ENCODE measurements at places on chromosomes 6 and 20.

DNA sequence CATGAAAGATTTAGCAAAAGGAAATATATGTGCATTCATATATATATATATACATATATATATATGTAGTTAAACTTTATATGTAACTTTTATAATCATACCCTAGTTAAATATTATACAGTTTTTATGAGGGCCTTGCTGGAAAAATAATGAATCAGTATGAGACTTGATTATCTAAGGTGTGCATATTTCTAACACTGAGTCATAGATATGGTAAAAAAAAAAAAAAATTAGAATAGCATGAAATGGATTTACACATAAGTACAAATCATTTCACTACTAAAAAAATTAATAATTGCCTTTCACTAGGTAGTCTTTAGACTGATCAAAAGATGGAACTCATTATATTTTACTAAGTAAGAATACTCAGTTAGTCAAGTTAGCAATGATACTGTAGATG lies 51.3 kb upstream of the DST start:
- DNase-seq: no peak

DNA sequence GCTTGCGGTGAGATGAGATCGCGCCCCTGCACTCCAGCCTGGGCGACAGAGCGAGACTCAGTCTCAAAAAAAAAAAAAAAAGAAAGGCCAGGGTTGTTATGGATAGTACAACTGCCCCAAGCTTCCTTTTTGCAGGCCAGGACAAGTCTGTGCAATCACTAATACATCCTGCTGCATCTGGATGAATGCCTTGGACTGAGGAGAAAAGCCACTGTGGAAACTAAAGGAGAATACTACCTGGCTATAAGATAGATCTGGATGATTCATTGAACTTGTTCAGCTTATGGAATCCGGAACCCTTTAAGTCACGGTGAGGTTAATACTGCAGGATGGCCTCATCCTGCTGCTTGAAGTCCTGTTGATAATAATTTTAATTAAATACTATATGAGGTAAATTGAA lies 278.2 kb downstream of the TFAP2A start:
- DNase-seq: no peak

GRCh38 chr6:143449714-143450452 lies 612 bp downstream of the ADAT2 start:
- DNase-seq: peak; percentile 79

- DNase-seq: no peak
These were observed 559 bp downstream of the LAMA5 start for GRCh38 chr20:62366370-62367135.
